Omental fat pad (tissue), 4 donors: ENCODE measurements at places on chromosomes 7 and 10.

DNA sequence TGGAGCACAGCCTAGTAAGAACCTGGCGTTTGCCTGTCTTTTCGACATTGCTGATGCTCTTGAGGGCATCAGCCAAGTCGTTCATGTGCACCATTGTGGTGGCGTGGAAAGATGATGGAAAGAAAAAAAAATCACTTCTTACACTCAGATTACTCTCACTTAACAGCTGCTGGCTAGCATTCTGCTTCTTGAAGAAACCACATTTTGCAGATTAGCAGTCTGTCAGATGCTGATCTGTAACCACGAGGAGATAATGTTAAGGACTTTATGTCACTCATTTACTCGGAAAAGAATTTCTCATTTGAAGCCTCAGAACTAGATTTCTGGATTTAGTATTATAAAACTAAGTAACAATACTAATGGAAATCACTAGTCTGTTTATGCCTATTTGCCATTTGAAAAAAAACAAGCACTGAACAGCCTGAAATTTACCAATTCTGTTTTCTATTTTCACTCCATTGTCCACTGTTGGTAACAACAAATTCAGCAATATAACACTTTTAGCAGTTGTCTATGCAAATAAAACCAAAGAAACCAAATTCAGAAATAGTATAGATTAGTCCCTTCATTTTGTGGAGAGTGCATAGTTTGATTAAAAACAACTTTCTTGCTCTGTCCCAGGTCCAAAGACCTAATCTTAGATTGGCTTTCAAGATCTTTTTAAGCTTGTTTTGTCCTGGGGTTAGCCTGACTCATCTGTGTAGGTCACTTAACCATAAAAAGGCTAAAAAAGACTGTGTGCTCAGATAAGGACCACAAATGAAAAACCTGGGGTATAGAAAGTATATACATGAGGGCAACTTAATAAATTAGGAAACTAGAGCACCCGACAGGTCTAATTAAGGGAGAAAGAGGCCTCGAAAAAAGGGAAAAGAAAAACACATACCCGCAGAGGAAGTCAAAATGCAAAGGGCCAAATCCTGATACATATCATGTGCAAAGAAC is 67.5 kb downstream of the NT5C2 start:
- DNase-seq: no peak

DNA sequence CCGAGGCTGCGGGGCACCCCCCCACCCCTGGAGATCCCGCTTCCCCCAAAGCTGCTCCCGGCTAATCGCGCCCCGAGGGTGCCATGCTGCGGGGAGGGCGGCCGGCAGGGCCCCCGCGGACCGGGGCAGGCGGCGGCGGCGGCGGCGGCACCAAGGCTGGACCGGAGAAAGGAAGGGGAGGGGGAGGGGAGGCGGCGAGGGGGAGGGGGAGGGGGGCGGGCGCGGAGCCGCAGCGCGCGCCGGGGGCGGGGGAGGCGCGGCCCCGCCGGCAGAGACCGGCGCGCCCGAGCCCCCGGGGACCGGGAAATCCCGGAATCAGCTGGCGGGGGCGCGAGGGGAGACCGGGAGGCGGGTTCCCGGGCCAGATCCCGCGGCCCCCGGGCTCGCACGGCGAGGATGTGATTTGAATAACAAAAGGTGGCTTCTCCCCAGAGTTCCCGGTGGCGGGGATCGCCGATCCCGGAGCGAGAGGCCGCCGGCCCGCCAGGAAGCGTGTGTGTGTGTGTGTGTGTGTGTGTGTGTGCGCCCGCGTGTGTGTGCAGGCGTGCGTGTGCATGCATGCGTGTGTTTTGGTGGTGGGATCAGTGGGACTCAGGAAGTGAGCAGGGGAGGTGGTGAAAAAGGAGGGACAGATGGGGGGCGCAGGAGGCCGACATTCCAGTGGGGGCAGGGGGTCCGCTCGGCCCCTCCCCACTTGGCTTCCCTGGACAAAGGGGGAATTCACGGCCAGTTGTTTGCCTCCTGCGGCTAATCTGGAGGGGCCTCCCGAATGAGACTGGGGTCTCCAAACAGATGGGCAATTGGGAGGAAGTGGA is 99.5 kb downstream of the HIP1 start:
- no peak for DNase-seq

GRCh38 chr7:9083837-9084236 is 650.4 kb downstream of the NXPH1 start:
- no peak for DNase-seq

DNA sequence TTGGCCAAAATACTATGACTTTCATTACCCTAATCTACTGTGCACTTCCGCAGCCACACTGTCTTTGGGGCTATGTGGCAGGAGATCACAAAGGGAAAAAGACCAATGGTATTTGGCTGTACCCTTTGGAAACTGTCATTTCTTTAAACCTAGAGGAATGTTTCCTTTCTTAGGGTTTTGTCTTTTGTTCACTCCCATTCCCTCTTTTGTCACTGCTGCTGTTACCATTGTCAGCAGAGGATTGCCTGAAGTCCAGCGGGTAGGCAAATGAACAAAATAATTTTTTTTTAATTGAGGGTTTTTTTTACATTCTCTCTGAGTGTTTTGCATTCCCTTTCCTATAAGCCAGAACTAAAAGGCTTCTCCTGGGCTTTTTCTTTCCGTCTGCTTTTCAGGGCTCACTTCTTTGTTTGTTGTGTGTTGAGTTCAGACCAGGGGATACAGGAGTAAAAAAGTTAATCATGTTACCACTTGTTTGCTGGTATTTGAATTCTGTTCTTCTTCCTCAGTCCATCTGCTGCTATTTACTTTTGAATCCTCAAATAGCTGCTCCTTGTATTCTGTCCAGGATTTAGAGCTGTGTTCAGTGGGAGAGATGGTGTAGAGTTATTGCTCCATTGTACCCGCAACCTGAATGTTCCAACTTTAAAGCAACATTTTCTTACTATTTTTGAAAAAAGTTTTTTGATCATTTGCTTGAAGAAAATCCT is 374.6 kb downstream of the SUGCT start:
- DNase-seq: no peak

- DNase-seq: no peak
Measured at GRCh38 chr7:42915356-42915755, 3.5 kb upstream of the C7orf25 start.

DNA sequence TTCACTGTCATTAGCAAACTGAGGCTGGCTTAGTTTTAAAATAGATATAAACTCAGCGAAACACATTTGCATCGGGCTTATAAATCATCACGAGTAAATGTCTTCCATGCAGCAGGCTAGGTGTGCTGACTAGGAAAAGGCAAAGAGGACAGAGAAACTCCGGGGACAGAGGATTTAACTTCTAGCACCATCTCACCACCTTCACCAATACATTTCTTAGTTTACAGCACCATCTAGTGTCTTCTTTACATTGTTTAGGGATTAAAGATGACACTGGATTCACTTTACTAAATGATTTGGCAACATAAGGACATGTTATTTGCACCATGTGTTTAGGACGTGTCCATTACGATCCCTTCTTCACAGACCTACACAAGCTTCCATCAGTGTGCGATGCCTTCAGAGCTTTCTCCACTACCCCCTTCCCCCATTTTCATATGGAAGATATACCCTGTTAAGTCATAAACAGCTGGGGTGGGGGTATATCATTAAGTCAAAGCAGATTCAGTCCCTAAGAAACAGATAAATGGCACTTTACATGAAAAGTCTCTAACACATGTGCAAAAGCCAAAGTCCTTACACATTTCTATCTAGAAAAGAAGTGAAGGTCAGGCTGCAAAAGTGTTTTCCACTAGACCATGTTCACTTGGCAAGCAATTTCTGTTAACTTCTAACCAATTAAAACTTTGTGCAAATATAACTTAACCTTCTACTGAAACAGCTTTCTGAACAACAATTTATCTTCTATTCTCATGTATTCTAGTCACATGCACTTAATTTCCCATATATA is 103.3 kb downstream of the GRB10 start:
- no peak for DNase-seq

- peak; percentile 27 for DNase-seq
Measured at GRCh38 chr7:46145412-46145811, 224.3 kb upstream of the IGFBP3 start.

GRCh38 chr7:27774717-27775328 is 34.9 kb downstream of the TAX1BP1 start:
- DNase-seq: no peak

GRCh38 chr7:35524112-35524804 is 170.7 kb downstream of the HERPUD2 start:
- DNase-seq: no peak

- DNase-seq: no peak
Measured at GRCh38 chr10:5370493-5371352, 6.0 kb downstream of the UCN3 start.

GRCh38 chr10:132687181-132687892 is 98.6 kb downstream of the NKX6-2 start:
- no peak for DNase-seq

DNA sequence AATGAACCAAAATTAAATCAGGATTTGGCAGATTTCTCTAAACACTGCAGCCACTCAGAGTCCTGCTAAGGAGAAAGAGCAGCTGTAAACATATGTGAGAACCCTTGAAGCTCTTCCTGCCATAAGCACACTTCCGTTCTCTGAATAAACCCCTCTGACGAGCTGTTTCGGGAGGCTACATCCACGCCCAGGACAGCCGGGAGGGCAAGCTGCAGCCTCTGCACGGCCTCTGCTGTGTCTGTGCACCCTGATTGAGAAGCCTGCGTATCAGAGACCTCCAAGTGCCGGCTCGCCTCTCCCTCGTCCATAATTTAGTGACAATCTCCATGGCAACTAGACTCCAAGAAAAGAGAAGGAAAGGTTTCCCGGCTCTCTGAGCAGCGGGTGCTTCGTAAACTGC is 114.4 kb downstream of the PTPRN2 start:
- DNase-seq: no peak

DNA sequence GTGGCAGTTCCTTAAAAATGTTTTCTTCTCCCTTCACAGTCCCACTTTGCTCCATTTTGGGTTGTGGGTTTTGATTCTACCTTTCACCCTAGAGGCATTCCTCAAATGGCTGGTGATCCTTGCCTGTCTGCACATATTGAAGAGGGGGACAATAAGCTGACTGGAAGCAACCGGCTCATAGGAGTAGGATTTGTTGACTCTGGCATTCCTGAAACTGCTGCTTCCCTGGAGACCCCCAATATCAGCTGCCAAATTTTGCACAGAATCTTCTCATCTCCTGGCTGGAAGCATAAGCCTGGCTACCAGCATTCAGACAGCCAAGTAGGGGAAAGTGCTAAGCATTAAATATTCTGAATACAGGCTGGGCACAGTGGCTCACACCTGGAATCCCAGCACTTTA is 53.7 kb downstream of the KIF5B start:
- no peak for DNase-seq

DNA sequence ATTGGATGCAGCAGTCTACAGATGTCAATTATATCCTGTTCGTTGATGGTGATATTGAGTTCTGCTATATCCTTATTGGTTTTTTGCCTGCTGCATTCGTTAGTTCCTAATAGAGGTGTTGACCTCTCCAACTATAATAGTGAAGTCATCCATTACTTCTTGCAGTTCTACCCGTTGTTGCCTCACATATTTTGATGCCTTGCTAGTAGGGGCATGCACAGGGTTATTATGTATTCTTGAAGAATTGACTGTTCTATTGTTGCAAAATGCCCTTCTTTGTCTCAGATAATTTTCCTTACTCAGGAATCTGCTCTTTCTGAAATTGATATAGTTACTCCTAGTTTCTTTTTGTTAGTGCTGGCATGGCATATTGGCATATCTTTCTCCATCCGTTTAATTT is 140.1 kb upstream of the INHBA start:
- no peak for DNase-seq

- DNase-seq: no peak
Measured at GRCh38 chr10:33258967-33259366, 75.5 kb downstream of the NRP1 start.

DNA sequence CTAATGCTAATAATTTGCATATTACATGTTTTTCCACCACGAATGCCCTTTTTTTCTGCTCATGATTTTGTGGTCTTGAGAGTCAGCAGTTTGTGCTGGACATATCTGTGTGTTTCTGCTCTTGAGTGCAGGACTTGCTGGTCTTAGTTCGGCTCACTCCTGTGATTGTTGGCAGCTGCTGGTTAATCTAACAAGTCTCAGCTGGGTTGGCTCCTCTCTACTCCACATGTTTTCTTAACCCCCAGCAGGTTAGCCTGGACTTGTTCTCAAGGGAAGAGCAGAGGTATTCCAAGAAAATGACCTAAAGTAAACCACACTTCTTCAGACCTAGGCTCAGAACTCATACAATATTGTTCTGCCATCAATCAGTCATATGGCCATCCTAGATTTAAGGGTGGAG is 1238.9 kb downstream of the XPNPEP1 start:
- DNase-seq: no peak

GRCh38 chr7:6020371-6021286 is 10.5 kb upstream of the ANKRD61 start:
- no peak for DNase-seq

- no peak for DNase-seq
Measured at GRCh38 chr10:3422282-3422681, 249.7 kb upstream of the PITRM1 start.

- DNase-seq: no peak
Measured at GRCh38 chr10:67608001-67608400, 88.0 kb downstream of the CTNNA3 start.

GRCh38 chr10:15236340-15236739 is 67.8 kb upstream of the NMT2 start:
- no peak for DNase-seq

DNA sequence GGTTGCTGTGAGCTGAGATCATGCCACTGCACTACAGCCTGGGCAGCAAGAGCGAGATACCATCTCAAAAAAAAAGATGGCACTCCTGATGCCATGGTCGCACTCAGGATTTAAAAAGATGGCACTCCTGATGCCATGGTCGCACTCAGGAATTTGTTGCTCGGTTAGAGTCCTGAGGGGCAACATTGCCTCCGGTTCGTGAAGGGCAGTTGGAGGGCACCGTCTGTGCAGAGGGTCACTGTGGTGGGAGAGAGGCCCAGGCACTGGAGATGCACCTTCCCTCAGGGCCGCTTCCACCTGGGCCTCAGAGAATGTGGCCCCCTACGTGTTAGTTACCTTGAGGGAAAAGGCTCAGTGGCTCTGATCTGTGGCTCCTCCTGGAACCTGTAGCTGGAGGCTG is 18.3 kb downstream of the GTPBP4 start:
- no peak for DNase-seq

- no peak for DNase-seq
Measured at GRCh38 chr7:123075838-123076467, 80.5 kb upstream of the TAS2R16 start.
